Right forelimb (tissue), 1 donor: ENCODE measurements at places on chromosomes 1 and 21.

GRCh38 chr21:39182016-39182415 lies 1.2 kb downstream of the PSMG1 start:
- DNase-seq, result no peak

- DNase-seq, result no peak
These were observed 21.9 kb downstream of the SPEN start for GRCh38 chr1:15869413-15869812.

GRCh38 chr1:34529935-34530859 lies 224.7 kb upstream of the GJB5 start:
- DNase-seq, result no peak

GRCh38 chr1:235876402-235876841 lies 9.7 kb upstream of the LYST start:
- DNase-seq, result no peak

GRCh38 chr1:52588535-52588934 lies 13.6 kb upstream of the GPX7 start:
- DNase-seq, result no peak

- DNase-seq, result no peak
These were observed 5.9 kb downstream of the RUSC1 start for GRCh38 chr1:155326631-155327037.

- peak; percentile 68 for DNase-seq
These were observed 6.2 kb downstream of the LRRC3 start for GRCh38 chr21:44461464-44462001.

GRCh38 chr1:75305061-75305460 lies 170.9 kb downstream of the LHX8 start:
- DNase-seq, result no peak

DNA sequence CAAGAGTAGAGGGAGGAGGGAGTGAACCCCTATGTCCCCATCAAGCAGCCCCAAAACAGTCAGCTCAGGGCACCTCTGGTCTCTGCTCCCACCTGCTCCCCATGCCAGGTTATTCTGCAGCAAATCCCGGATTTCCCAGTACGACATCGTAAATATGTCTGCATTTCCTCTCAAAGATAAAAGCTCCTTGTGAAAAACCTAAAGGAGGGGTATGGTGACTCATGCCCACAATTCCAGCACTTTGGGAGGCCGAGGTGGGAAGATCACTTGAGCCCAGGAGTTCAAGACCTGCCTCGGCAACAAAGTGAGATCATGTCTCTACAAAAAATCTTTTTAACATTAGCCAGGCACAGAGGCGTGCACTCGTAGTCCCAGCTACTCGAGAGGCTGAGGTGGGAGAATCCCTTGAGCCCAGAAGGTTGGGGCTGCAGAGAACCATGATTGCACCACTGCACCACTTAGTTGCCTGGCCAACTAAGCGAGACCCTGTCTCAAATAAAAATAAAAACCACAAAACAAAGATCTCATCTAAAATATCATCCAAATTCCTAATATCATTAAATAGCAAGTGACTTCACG lies 7.1 kb downstream of the ACOT7 start:
- no peak for DNase-seq

- no peak for DNase-seq
These were observed 1.8 kb upstream of the FCRL6 start for GRCh38 chr1:159800177-159800930.

DNA sequence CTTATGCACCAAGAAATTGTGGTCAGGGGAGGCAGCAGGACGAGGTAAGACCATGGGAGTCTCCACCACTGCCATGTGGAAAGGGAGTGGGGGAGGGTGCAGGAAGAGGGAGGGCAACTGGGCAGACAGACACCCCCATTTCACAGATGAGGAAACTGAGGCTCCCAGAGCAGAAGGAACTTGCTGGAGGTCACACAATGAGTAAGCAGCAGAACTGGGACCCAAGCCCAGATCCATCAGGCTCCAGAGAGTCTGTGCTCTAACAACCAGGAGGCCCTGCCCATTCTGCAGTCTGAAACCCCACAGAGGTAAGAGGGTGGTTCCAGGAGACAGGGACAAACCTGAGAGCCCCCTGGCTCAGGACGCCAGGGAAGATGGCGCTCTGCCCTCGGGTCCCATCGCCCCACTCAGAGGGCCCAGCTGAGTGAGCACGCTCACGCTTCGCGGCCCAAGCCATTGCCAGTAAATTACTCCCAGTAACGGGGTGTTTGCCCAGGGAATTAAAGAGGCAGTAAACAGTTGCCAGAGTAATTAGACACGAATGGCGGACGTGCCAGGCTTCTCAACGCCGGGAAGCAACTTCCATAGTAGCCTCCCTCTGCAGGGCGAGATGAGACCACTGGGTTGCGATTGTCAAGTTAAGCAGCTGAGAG lies 59.2 kb downstream of the MATN1 start:
- DNase-seq, result no peak

- DNase-seq, result no peak
These were observed 6.0 kb downstream of the KLHDC8A start for GRCh38 chr1:205350691-205351141.

- no peak for DNase-seq
These were observed 87.4 kb upstream of the C1orf21 start for GRCh38 chr1:184299406-184299790.

DNA sequence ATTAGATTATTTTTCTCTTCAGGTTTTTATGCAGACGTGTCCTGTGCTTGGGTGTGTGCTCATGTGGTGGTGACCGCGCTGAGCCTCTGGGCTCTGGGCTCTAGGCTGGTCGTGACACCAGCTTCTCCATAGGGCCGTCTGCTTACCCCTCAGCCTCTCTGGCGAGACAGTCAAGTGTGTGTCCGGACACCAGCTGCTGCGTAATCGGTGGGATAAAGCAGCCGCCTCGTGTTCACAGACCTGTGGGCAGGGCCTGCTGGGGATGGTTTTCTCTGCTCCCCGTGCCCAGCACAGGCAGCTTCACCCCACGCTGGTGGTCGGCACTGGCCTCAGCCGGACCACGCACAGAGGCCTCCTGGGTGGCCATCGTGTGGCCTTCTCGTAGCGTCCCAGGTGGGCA lies 33.6 kb upstream of the DIP2A start:
- no peak for DNase-seq

DNA sequence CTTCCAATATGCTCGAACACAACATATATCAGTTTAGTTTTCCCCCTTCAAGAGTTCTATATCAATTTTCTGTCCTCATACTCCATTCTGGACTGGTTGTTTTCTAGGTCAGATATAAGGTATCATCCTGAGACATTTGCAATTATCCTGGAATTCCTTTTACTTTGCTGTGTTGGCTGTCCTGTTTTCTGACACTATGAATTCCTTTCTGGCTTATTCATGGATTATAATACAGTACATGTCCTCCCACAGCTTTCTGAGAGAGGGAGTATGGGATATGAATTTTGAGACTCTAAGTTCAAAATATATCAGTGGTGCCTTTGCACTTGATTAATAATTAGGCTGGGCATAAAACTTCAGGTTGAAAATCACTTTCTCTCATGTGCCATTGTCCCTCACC lies 11.9 kb downstream of the PHTF1 start:
- no peak for DNase-seq

GRCh38 chr1:171868217-171868803 lies 27.0 kb downstream of the DNM3 start:
- no peak for DNase-seq

GRCh38 chr1:40432644-40433390 lies 17.5 kb upstream of the ZFP69B start:
- DNase-seq, result no peak

DNA sequence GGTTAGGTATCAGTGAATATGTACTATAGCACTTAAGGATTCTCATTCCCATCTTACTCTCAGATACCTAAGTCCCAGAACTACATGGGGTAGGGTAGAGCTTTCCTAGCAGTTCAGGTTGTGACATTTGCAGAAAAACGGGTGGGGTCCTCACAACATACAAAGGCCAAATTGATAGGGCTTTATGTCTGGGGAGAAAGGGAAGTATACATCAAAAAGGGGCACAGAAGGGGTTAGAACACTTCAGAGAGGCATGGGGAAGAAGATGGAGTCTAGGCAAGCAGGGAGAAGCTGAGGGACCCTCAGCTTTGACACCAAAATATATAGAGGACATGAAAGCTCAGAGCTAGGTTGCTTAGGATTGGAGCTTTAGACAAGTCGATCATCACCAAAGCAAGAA lies 3.6 kb downstream of the UROD start:
- no peak for DNase-seq

DNA sequence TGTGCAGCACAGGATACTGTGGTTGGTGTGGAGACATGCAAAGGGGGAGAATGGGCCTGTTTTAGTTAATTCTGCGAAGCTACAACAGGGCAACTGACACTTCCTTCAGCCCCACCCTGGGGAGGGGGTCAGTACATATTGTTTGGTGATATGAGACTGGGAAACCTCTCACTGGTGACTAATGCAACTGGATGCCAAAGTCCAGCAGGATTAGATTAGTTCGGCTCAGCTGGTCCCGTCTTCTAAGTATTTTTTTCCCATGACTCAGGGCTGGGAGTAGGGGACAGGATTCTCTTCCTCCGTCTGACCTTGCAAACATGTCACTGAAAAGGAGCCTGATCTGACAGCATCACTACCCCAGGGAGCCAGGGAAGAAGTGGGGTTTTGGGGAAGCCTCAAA lies 43.0 kb downstream of the PLXNA2 start:
- no peak for DNase-seq

GRCh38 chr1:206555473-206555935 lies 48.2 kb downstream of the RASSF5 start:
- DNase-seq, result no peak

- DNase-seq, result peak; percentile 60
These were observed 587 bp downstream of the NKAIN1 start for GRCh38 chr1:31238986-31239613.

- DNase-seq, result no peak
These were observed 8.7 kb downstream of the NFASC start for GRCh38 chr1:204879351-204879750.

DNA sequence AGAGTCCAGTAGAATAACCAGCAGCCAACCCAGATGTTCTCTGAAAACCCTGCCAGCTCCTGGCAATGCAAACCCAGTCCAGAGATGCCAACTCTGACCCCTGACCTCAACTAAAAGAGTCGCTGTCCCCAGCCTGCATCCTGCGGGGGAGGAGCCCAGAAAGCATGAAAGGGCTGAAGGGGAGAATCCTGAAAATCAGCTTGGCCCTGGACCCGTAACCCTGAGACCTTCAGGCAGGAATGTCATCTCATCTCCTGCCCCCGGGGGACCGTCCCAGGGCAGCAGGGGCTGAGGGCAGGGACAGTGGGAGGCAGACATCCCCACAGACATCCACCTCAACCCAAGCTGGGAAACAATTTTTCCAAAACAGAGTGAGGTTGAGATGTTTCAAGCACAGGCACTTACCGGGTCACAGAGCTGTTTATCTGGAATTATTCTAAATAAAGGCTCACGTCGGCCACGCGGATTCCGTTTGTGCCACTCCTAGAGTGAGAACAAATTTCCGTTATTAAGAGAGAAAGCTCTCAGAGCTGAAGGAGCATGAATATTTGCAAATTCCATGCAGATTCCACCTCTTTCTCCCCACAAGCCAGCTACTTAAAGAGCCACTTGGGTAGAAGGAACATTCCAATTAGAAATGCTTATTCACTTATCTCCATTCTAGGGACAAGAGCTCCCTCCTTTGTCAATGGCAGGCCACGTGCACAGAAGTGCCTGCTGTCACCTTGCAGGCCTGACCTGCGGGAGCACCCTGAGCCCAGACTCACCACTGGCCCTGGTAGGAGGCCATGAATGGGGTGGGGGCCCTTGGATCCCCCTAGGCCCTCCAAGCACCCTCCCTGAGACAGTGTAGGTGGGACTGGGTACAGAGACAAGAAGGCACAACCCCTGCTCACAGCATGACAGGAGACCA lies 240.1 kb downstream of the NPHP4 start:
- DNase-seq, result no peak

- peak; percentile 53 for DNase-seq
These were observed 69.8 kb upstream of the DIRAS3 start for GRCh38 chr1:68120136-68120791.

GRCh38 chr21:28899744-28900143 lies 92.9 kb downstream of the LTN1 start:
- DNase-seq, result no peak

DNA sequence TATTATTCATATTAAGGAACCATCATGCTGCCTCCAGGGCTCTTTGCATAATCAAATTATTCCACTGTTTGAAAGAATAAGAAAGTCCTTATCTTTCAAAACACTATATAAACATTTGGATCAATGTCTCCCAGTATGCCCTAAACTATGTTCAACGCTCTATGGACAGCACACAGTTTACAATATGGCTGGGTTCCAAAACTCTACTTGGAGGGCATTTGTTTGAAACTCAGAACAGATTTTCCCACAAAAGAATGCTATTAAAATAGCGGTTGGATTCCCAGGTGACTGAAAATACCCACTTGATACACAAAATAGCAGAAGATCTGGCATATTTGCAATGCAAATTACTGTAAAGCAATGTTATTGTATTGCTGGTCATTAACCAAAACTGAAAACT lies 3.2 kb downstream of the HAO2 start:
- DNase-seq, result no peak

DNA sequence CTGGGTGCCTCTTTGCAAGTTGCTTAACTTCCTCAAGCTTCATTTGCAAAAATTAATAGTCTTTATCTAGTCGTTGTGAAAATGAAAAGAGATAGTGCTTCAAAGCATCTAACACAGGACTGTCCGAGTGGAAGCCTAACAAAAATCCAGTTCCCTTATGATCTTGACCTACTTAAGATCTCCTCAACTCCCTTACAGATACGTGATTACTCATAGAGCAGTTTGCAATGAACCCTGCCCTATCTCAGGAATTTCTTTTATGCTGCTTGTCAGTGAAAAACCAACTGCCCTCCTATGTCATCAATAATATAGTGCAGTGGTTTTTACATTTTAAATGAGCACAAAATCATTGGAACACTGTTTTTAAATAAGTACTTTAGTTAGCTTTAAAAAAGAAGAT lies 314.3 kb downstream of the BACH1 start:
- no peak for DNase-seq

DNA sequence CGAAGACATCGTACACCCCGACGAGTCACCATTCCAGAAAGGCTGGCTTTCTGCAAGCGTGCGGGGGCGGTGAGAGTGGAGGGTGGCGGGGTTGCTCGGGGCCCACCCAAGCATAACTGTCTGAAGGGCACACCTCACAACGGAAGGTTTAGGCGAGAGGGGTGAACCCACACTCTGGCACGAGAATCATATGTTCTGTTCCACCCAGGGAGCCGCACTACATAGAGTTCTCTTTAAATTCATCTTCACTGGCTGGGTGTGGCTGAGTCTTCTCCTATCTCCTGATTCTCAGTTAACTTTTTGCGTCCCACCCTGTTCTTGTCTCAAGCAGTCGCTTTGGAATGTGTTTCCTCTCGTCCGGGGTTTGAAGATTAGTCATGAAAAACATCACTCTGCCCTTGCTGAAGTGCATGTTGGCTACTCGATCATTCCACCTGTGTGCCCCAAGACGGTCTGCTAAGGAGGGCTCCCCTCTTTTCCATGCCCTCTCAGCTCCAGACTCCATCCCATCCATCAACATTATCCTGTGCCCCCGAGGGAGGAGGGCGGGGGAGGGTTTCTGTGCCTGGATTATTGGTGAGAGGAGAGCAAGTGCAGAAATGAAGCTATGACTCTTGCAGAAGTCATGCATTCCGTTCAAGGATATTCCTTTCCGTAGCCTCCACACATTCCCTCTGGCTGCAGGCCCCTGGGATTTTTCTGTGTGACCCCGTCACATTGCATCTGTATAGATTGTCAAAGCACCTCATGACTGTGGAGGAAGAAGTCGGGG lies 53.5 kb upstream of the CD34 start:
- no peak for DNase-seq

GRCh38 chr21:39312112-39313041 lies 1.1 kb downstream of the BRWD1 start:
- peak; percentile 97 for DNase-seq
